ENCODE measurements at places on chromosomes 3 and 15. TPM values are rescaled to one million over a fixed set of nuclear protein-coding genes. Genes with fewer than 3 reads are reported as not detected.

Gene STT3B
- 92.1 TPM for polyA plus RNA-seq

DNA sequence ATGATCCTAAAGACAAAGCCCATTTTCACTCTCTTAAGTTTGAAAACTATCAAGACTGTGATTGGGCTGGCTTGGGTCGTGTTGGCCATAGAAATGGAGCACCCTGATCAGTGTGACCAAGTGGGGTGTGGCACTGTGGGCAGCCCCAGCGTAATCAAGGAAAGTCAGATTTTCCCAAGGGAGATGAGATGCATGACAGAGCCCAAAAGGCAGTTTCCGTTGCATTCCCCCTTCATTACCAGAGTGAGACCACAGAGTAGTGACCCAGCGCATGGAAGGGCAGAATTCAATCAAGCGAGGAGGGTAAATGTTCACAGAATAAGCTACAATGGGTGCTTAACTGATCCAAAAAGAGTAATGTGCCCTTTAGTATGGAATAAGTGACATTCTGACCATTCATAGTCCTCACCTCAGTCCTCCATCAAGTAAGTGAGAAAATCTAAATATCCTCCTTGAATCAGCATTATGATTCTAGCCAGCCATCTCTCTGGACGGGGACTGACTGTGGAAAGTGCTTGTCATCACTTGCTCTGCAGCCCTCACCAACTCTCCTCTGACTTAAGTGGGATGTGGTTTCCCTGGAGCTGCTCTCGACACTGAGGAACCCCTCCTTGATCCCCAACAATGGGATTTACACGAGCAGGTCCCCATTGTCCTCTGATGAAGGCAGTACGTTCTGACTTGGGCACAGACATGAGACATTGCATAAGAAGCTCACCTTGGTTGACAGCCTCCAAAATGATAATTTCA is 430.5 kb downstream of the OCA2 start:
- DNase-seq: no peak

GRCh38 chr15:26844901-26845300 is 22.0 kb upstream of the GABRA5 start:
- no peak for DNase-seq

Gene A4GNT
- polyA plus RNA-seq: not detected

Gene CD86
- not detected for polyA plus RNA-seq

- DNase-seq: no peak
These were observed 50.7 kb upstream of the CCR2 start for GRCh38 chr3:46303240-46303639.

DNA sequence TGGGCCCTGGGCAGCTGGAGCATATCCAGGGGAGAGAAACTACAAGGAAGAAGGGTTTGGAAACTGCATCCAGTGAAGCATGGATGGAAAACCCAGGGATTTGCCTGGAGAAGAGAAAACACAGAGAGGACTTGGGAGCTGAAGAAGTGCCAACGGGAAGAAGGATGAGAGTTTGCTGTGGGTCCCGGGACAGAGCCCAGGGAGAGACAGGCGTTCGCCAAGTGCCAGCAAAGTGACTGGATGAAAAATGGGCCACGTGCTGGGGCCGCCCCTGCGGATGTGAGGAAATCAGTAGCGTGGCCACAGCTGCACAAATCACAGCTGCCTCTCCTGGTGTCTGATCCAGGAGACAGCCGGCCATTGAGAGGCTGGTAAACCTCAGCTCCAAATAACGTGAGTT is 70.4 kb downstream of the HES1 start:
- no peak for DNase-seq
